ENCODE measurements at places on chromosomes 16 and 17.

- DNase-seq = no peak
Measured at GRCh38 chr17:37490638-37491614, 1.2 kb downstream of the DUSP14 start.

- peak; percentile 51 for DNase-seq
Measured at GRCh38 chr17:51166198-51166986, at the start of gene NME2. TSS of gene NME2 (plus strand) at chr17:51166411. CDS start at chr17:51166831, 420 bp downstream.

- no peak for DNase-seq
Measured at GRCh38 chr17:9537177-9537776, 38.3 kb downstream of the STX8 start.

- no peak for DNase-seq
Measured at GRCh38 chr16:1614456-1615102, 2.4 kb downstream of the CRAMP1 start.

GRCh38 chr17:72358465-72358864 is 237.6 kb downstream of the SOX9 start:
- DNase-seq = no peak

- no peak for DNase-seq
Measured at GRCh38 chr17:35041390-35041789, 22.1 kb downstream of the RFFL start.

Measured in CD4-positive, alpha-beta memory T cell (primary cell).